ENCODE measurements at places on chromosomes 16 and 17.
A peak's percentile ranks its signal among the peaks of the same experiment; 100 is the strongest.

GRCh38 chr17:1490643-1491442 lies 1.6 kb downstream of the MYO1C start:
- DNase-seq = no peak

GRCh38 chr16:85473323-85473722 lies 139.8 kb upstream of the GSE1 start:
- no peak for DNase-seq

GRCh38 chr17:52276381-52277008 lies 118.0 kb upstream of the CA10 start:
- no peak for DNase-seq

DNA sequence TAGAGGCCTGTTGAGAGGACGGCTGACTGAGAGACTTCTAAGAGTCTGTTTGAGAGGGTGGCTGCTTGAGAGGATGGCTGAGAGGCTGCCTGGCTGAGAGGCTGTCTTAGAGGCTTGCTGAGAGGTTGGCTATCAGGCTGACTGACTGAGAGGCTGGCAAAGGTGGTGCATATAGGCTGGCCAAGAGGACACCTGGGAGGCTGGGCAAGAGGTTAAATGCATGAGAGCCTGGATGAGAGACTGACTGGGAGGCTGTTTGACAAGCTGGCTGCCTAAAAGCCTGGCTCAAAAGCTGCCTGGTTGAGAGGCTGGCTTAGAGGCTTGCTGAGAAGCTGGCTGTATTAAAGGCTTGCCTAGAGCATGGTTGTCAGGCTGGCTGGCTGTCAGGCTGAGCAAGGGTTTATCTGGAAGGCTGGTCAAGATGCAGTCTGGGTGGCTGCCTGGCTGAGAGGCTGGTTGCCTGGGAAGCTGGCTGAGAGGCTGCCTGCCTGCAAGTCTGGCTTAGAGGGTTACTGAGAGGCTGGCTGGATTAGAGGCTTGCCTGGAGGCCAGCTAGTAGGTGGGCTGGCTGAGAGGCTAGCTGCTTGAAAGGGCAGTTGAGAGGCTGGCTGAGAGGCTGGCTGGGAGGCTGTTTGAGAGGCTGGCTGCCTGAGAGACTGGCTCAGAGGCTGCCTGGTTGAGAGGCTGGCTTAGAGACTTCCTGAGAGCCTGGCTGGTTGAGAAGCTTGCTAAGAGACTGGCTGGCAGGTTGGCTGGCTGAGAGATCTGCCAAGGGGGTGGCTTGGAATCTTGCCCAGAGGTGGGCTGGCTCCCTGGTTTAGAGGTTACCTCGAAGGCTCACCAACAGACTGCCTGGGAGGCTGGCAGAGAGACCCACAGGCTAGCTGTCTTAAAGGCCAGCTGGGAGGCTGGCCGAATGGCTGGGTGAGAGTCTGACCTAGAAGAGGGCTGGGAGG lies 38.3 kb upstream of the ACSM2B start:
- DNase-seq = no peak

- no peak for DNase-seq
Observed at GRCh38 chr16:62921904-62922303, 885.7 kb upstream of the CDH8 start.

- DNase-seq = peak; percentile 77
Observed at GRCh38 chr17:63116967-63117830, 151.2 kb downstream of the TANC2 start.

DNA sequence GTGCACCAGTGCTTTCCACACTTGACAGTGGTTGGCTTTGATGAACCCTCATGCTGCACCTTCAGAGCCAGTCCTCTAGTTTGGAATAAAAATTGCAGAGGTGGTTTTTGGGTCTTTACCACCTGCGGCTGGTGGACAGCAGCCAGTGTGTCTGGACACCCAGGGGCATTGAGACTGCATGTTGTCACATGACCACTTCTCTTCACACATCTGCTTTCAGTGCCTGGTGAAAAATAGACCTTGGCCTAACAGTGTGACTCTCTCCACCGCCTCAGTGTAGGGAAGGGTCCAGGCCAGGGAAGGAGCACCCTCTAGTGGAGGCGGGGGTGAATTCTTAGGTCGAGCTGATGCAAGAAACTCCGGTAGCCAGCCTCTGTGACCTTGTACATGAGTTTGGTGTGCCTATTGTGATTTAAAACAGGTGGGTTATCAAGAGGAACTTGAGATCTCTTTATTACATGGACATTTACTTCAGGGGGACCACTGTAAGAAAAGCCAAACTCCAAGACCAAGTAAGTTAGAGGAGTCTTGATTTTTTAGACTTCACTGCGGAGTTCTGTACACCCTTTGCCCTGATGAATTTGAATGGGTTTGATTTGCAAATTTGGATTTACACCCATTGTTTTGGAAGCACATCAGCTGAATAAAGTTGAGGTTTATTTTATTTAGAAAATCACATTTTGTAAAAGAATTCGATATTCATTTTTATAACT lies 17.9 kb downstream of the GOSR2 start:
- peak; percentile 44 for DNase-seq

DNA sequence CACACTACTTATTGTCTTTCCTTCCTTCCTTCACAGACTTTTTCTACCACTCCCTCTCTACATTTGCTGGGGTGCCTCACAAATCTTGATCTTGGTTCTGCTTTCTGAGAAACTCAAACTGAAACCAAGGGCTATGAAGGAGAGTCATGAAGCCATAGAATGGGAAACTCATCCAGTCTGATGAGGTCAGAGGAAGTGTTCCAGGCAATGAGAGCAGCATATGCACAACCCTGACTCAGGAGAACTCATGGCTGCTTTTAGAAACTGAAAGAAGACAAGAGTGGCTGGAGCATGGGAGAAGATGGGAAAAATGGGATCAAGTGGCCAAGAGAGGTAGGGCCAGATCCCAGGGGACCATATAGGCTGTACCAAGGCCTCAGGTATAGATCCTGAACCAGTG lies 130.0 kb upstream of the TOX3 start:
- DNase-seq = peak; percentile 9

DNA sequence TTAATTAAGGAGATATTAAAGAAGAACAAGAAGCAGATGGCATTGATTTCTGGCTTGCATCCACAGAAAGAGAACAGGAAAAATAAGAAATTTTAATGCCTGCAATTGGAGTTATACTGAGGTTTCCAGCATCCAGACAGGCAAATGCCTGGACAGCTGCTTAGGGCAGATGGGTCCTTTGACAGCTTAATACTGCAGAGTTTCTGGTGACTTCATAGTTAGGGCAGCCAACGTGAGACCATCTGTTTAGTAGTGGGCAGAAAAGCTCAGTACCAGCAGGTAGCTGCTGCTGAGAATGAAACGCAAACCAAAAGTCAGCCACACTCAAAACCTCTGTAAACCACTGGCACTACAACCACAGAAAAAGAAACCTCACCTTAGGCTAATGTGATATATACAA lies 109.8 kb downstream of the CDK5R1 start:
- DNase-seq = no peak

DNA sequence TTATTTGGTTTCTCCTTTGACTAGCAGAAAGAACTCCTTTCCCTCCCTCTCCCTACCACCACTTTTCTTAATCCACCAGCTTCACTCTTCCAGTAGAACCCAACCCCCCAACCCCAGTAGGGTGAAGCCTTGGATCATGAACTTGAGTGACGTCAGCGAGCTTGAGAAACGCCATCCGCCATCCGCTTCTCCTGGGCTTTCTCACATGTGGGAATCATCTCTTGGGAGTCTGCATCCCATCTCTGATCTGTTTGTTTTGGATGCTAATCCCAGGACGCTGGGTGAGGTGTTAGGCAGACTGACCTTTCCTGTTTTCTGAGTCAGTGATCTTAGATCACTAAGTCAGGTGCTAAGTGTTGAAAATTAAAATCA lies 16.0 kb upstream of the SOX9 start:
- no peak for DNase-seq

DNA sequence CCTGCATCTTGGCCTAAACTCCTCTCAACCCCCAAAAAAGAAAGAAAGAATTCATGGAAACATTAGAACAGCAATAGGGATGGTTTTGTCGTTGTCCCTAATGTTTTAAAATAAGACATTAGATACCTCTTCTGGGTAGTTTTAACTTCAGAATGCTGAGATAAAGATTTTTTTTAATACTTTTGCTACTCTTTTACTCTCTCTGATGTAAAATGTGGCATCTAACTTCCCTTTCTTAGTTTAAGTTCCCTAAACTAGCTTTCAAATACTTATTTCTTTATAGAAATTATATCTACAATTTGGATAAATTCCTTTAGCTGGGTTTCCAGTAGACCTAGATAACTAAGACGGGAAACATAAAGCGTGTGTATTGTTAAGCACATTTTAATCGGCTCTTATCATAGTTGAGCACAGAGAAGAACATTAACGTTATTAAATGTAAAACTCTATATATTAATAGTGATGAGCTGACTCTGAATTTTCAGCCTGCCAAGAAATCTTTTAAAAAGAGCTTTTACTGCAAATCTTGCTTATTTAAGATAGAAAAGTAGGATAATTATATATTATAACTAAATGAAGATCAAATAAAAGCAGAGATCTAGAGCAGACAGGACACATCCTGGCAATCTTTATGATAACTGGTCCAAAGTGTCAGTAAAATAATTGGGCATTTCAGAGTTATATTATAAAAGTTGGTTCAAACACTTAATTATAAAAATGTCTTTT lies 183.2 kb downstream of the CYB561 start:
- no peak for DNase-seq

GRCh38 chr16:13083681-13084080 lies 182.3 kb downstream of the SHISA9 start:
- no peak for DNase-seq

DNA sequence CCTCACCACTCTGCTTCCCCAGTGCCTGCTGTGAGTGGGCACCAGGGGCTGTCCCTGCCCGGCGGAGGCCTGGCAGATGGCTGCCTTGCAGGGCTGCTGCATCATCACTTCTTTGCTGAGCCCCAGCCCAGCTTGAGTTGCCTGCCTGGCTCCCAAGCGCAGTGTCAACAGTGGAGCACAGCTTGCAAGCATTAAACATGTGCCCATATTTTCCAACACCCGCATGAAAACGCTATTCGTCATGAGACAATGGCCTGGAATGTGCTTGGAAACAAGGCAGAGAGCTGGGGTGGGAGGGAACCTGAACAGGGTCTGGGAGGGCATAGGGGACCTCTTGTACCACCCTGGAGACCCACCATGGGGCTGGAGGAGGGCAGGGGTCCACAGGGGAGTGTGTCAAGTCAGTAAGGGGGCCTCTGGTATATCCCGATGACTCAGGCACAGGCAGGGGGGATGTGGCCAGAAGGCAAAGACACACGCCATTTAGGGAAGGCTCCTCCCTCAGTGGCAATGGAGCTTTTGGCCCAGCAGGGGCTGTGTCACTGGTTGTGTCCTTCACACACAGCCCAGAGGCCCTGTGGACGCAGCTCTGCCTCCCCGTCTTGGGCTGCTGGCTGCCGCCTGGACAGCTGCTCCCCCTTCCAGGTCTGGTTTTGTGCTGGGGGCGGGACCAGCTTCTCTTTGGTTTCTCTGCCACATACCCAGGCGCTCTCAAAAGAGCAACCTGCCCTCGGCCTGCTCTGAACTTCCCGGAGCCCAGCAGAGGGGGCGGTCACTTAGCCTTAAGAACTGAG lies 17.4 kb upstream of the MTSS2 start:
- DNase-seq = no peak

GRCh38 chr16:71364133-71364681 lies 5.7 kb downstream of the CALB2 start:
- DNase-seq = no peak

- DNase-seq = no peak
Observed at GRCh38 chr17:38458521-38458920, 30.3 kb downstream of the ARHGAP23 start.

- no peak for DNase-seq
Observed at GRCh38 chr17:66146394-66146793, 45.5 kb downstream of the CEP112 start.

GRCh38 chr17:28185658-28186057 lies 133.3 kb upstream of the TMEM97 start:
- DNase-seq = no peak

GRCh38 chr16:78633551-78633950 lies 534.1 kb downstream of the WWOX start:
- DNase-seq = no peak

DNA sequence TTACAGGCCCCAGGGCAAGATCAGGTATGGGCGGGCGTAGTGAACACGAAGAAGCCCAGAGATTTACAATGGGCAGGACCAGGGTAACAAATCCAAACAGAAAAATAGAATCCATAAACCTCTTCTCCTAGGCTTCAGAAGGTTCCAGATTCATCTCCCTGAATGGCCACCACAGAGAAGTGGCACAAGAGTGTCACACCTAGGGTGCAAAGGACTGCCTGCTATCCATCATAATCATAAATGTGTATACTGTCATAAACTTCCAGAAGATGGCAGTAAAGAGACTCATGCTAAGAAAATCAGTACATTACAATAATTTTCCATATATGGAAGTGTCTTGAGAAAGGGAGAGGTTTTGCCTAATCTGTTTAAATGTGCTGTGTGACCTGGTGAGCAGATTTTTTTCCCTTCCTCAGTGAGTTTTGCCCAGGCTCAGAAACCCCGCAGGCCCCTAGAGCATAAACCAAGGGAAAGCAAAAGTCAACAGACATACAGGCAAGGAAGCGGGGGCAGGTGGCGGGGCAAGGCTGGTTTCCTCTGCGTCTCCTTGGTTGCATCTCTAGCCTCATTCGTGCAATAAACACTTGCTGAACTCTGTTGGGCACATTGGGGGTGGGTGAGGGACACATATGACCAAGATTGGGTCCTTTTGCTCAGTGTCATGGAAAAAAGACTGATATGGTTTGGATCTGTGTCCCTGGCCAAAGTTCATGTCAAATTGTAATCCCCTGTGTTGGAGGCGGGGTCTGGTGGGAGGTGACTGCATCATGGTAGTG lies 92.0 kb upstream of the CDH5 start:
- peak; percentile 56 for DNase-seq

- DNase-seq = no peak
Observed at GRCh38 chr17:65514541-65514940, 46.9 kb downstream of the AXIN2 start.

- no peak for DNase-seq
Observed at GRCh38 chr16:66585481-66586239, 6.4 kb downstream of the CMTM2 start.

DNA sequence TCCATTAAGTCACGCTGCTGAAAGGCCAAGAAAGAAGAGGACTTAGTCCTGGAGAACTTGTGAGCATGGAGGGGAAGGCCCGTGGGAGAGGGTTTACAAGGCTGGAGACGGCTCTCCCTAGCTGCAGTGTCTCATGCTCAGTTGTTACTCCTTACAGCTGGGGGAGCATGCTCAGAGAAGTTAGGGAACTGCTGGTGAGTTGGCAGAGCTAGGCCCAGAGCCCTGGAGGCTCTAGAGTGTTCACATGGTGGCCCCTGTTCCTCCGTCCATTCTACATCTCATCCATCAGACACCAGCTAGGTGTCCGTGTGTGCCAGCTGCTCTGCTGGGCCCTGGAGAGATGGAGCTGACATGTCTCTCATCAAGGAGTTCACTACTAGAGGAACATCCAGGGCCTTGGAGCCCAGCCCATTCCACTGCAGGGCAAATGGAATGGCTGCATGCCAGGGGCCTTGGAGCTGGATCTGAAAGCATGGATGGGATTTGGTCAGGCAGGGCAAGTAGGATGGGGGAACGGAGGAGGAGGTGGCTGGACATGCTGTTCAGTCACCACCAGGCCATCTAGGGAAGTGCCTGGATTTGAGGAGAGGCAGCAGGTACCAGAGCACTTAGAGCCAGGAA lies 6.3 kb downstream of the XYLT2 start:
- no peak for DNase-seq

- DNase-seq = no peak
Observed at GRCh38 chr16:10530685-10531084, 49.7 kb downstream of the EMP2 start.

Data from foreskin keratinocyte (primary cell).